ENCODE measurements at places on chromosomes 2 and 18.

DNA sequence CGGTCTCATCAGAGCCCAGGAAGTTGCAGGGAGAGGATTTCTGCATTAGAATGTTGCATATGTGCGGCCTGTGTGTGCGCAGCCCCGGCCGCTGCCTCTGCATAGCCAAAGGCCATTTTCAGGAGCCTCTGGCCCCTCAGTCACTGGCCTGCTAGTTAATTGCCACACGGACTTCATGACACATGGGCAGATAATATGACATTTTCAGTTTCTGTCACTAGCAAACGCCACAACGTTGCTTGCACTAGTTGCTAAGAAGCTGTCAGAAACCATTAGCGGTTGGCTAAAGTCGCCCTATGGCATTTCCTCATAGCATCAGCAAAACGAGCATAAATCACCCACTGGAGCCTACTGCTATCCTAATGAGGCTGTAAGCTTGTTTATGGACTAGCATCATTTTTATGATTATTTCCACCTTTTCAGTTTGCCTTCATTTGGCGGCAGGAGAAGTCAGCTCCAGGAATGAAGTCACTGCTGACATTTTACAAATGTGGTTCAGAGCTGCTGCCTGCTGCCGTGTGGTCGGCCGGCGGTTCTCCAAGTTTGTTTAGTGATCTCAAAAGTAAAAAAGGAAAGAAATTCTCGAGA, 73.7 kb downstream of the MEIS1 start:
- peak; percentile 53 for DNase-seq

- no peak for DNase-seq
These were observed 2.9 kb upstream of the EPB41L3 start for GRCh38 chr18:5546660-5547059.

DNA sequence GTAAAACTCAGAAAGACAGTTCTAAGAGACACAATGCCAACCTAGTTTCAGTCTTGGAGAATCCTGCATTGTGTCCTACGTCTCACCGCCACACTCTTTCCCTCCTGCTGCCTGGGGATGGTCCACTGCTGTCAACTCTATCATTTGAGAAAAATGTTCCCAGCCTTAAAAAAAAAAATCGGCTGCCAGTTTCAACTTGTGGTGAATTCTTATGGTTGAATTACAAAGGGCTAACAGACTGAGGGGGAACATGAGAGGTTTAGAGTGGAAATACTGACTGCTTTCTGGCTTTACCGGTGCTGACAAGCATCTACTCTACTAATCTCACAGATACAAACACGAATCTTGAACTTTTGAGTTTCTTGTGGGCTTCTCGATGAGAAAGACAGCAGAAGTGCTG, 74.0 kb downstream of the NAB1 start:
- no peak for DNase-seq

DNA sequence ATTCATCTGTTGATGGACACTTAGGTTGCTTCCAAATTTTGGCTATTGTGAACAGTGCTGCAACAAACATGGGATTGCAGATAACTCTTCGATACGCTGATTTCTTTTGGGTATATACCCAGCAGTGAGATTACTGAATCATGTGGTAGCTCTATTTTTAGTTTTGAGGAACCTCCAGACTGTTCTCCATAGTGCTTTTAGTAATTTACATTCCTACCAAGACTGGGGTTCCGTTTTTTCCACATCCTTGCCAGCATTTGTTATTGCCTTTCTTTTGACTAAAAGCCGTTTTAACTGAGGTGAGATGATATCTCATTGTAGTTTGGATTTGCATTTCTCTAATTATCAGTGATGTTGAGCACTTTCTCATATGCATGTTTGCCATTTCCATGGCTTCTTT, 200.3 kb downstream of the MBD5 start:
- no peak for DNase-seq

DNA sequence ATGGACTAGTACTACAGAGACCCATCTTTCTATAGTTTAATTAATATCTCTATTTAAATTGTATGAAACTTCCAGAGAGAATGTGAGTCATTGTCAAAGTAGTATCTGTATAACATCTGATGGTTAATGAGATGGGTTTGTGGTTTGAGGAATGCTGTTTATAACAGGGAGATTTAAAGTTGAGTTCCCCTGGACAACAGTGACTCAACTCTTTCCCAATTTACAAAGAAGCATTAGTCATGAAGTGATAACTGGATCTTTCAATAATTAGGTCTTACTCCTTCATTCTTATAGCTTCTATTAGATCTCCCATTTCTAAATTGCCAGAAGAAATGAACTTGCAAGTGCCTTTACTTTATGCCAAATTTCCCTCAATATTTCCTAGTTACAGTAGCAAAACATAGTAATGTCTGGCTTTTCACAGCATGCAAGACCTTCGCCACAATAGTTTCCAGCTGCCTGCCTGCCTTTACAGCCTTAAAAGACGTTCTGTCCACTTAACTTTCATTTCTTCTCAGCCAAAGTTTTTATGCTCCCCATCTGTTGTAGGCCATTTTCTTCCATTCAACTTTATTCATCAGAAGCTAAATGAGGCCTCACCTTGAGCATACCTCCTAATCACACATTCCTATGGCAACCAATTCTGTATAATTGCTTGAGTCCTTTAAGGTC, 47.7 kb upstream of the WDR75 start:
- DNase-seq, result peak; percentile 96

DNA sequence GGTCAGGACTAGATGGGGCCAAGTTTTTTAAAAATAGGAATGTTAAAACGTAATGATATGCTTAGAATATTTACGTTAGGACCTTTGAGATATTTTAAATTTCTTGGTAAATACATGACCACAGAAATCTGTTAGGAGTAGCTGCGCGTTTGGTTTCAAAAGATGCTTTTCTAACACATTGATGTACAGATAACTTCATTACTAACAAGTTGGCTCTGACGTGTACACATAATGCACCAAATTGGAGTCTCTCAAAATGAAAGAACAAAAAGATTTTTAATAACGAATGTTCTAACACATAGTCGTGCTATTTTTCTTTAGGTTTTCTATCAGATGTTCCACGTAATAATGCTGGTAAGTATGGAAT, 608 bp downstream of the PHOSPHO2 start:
- no peak for DNase-seq

- DNase-seq, result no peak
These were observed 148.6 kb downstream of the GALNT1 start for GRCh38 chr18:35729991-35730668.

DNA sequence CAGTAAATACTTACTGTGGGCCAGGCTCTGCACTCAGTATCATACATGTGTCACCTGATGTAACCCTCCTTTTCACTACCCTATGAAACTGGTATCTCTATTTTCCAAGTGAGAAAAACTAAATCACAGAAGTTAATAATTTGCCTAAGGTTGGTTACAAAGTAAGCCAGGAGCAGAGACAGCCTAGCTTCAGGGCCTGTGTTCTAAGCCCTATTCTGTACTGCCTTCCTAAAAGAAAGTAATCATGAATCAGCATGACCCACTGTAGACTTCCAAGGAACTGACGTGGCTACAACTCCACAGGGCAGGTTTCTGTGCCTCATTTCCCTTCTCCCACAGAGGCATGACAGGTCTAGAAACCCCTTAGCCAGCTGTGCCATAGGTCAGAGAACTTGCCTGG, 14.3 kb downstream of the ZNF142 start:
- DNase-seq, result peak; percentile 46

- DNase-seq, result no peak
These were observed 6.6 kb downstream of the HTRA2 start for GRCh38 chr2:74536166-74536950.

- peak; percentile 68 for DNase-seq
These were observed 24.0 kb upstream of the SULT1C3 start for GRCh38 chr2:108215794-108216211.

DNA sequence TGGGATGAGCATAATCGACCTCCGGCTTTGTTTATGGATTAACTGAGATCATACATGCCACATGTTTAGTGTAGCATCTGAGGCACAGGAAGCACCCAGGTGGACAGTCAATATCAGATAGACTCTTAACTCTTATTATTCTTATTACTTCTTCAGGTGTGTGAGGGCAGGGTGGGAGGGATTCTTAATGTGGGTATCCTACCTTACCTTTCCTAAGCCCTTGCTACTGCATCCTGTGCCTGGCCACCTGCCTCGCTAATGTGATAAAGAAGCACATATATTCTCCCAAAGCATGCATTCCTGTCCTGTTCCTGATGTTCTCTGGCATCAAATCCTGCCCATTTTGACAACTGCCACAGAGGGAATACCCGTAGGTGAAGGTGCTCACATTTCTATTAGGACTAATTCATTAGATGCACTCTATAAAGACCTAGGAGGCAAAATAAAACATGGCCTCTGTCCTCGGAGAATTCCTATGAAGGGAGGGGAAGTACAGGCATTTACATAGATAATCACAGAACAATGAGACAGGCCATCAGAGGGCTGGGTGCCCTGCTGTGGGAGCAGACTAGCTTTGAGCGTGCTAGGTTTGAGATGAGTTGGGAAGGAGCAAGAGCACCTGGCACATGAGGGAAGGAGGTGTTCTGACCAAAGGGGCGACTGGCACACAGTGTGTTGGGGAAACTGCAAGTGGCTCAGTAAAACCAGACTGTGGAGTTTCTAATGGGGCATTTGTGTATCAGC, 19.5 kb upstream of the CELF4 start:
- DNase-seq, result no peak

- DNase-seq, result no peak
These were observed 423.4 kb downstream of the RND3 start for GRCh38 chr2:150063931-150064548.

- DNase-seq, result no peak
These were observed 67.2 kb downstream of the COLEC12 start for GRCh38 chr18:433298-433697.

DNA sequence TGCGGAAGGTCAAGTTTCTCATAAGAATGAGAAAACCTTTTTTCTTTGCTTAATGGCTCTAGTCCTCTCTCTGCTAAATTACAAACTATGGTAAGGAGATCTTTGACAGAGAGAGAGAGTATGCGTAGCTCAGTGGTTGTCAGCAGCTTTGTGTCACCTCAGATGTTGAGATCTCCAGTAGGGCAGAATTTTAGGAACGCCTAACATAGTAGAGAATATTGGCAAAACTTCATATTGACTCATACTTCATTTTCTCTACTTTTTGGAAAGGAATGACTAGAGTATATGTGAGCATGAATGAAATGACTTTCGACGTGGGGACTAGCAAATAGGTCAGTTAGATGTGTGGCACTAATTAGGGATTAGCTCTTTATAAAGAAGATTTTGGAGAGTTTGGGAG, 64.0 kb downstream of the WDR7 start:
- no peak for DNase-seq

GRCh38 chr2:143901185-143901842, 618.6 kb downstream of the ZEB2 start:
- DNase-seq, result peak; percentile 88

GRCh38 chr2:148640767-148641166, 3.8 kb upstream of the EPC2 start:
- DNase-seq, result peak; percentile 13

- peak; percentile 3 for DNase-seq
These were observed 483.0 kb upstream of the FSIP2 start for GRCh38 chr2:185255566-185255965.

DNA sequence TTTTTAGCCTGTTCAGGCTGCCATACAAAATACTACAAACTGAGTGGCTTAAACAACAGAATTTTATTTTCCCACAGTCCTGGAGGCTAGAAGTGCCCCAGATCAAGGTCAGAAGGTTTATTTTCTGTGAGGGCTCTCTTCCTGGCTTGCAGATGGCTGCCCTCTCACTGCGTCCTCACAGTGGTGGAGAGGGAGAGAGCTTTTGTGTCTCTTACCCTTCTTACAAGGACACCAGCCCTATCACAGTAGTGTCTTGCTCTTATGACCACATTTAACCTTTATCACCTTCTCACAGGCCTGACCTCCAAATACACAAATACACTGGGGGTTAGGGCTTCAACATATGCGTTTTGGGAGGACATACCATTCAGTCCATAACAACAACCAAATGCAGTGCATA, 11.7 kb downstream of the WDR7 start:
- DNase-seq, result no peak

DNA sequence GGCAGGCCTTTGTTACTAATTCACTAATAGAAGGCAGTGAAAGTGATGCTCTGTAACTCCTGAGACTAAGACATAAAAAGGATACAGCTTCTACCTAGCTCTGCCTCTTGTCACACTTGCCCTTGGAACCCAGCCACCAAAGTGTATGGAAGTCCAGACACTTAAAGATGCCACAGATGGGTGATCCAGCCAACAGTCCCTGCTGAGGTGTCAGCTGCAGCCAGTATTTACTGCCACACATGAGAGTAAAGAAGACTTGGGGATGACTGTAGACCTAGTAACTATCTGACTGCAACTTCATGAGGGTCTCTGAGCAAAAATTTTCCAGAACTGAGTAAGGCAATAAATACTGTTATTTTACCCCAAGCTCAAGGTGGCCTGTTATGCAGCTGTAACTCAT, 8.8 kb downstream of the IMMT start:
- DNase-seq, result no peak

GRCh38 chr2:231886071-231886681, 40.0 kb downstream of the NPPC start:
- no peak for DNase-seq

GRCh38 chr2:159129824-159130223, 156.7 kb downstream of the WDSUB1 start:
- DNase-seq, result no peak

DNA sequence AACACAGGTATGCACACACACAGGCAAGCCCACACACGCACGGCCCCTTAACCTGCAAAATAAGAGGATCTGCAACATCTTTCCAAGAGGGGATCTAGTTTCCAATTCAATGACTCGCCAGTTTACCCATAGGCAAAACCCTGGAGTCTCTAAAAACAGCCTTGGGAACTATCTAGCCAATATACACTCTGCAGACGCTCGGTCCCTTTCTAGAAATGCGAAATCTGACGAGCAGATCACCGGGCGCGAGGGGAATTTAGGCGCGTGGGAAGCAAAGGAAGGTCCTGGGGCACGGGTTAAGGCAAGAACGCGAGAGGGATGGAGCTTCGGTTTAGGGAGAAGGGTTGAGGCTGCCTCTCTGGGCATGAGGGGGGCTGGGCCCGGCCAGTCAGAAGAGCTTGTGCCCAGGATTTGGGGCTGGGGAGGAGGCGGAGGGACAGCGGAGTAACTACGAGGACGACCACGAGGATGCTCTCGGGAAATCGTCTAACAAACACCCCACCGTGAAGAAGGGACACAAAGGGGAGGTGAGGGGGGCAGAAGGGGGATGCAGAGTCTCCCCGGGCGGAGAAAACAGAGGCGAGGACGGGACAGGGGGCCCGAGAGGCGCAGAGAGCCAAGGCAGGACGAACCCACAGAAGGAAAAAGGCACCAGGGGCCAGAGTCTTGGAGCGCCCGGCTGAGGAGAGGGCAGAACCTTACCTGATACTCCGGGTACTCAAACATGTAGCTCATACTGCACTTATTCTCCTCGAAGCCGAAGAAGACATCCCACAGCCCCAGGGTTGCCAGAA, 542 bp downstream of the PGAP1 start:
- peak; percentile 49 for DNase-seq

DNA sequence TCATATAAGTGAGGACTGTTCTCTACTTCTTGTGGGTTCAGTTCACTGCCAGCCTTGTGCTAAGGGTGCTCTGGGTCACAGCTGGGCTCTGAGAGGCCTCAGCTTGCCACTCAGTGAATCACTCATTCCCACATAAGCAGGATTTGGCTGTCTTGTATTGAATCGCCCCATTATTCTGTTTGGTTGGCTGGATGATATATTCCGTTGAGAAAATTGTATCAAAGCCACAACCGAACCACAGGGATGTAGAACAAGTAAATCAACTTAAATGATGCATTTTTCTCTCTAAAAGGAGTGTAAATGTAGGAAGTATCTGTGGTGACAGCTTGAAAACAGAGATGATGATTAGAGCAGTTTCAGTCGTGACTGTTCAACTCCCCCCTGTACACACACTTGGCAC, 39.6 kb downstream of the TTC39C start:
- DNase-seq, result peak; percentile 9

Data from EL (cell line).